A549 treated with CORT108297 at 1 μM for 4 hours (cell line): ENCODE measurements at places on chromosomes 16 and 17. TPM values are rescaled to one million over a fixed set of nuclear protein-coding genes. Genes with fewer than 3 reads are reported as not detected.

MLST8 gene
- total RNA-seq: 42.1 to 58.2 TPM (median 51.9 TPM) in 5 replicates

KRT35 gene
- not detected in 5 replicates for total RNA-seq

CCL4L2 gene
- not detected in 5 replicates for total RNA-seq

ZNF207 gene
- total RNA-seq: 233 to 261 TPM (median 242 TPM) in 5 replicates

AOC3 gene
- 1.1 to 2.3 TPM (median 1.2 TPM) in 5 replicates for total RNA-seq

CLDN9 gene
- 0.30 to 0.52 TPM (median 0.35 TPM) in 5 replicates for total RNA-seq

CYTH1 gene
- total RNA-seq: 48.9 to 60.7 TPM (median 52.0 TPM) in 5 replicates

PRSS8 gene
- 0.41 to 0.76 TPM (median 0.57 TPM) in 5 replicates for total RNA-seq

NHERF1 gene
- total RNA-seq: 35.3 to 45.9 TPM (median 44.4 TPM) in 5 replicates

MT3 gene
- 0.28 to 0.43 TPM in 2 of 5 replicates, not detected in the others for total RNA-seq

OGFOD3 gene
- 18.4 to 26.2 TPM (median 24.7 TPM) in 5 replicates for total RNA-seq

EFCAB3 gene
- total RNA-seq: not detected in 5 replicates

SLC6A4 gene
- 0.02 to 0.06 TPM in 2 of 5 replicates, not detected in the others for total RNA-seq

SPATA2L gene
- total RNA-seq: 9.1 to 13.6 TPM (median 12.2 TPM) in 5 replicates

GJC1 gene
- 27.9 to 34.7 TPM (median 33.1 TPM) in 5 replicates for total RNA-seq

CDRT15L2 gene
- not detected in 5 replicates for total RNA-seq

PPM1E gene
- total RNA-seq: 0.06 to 0.08 TPM (median 0.07 TPM) in 5 replicates
